ENCODE measurements at places on chromosomes 1 and 21.
A peak's percentile ranks its signal among the peaks of the same experiment; 100 is the strongest.

- DNase-seq = no peak
These were observed 387.2 kb upstream of the DUSP10 start for GRCh38 chr1:222129041-222129440.

- DNase-seq = peak; percentile 10
These were observed 995 bp downstream of the COLGALT2 start for GRCh38 chr1:184036517-184036949.

GRCh38 chr1:27150641-27151040 is 4.3 kb downstream of the SLC9A1 start:
- DNase-seq = no peak

DNA sequence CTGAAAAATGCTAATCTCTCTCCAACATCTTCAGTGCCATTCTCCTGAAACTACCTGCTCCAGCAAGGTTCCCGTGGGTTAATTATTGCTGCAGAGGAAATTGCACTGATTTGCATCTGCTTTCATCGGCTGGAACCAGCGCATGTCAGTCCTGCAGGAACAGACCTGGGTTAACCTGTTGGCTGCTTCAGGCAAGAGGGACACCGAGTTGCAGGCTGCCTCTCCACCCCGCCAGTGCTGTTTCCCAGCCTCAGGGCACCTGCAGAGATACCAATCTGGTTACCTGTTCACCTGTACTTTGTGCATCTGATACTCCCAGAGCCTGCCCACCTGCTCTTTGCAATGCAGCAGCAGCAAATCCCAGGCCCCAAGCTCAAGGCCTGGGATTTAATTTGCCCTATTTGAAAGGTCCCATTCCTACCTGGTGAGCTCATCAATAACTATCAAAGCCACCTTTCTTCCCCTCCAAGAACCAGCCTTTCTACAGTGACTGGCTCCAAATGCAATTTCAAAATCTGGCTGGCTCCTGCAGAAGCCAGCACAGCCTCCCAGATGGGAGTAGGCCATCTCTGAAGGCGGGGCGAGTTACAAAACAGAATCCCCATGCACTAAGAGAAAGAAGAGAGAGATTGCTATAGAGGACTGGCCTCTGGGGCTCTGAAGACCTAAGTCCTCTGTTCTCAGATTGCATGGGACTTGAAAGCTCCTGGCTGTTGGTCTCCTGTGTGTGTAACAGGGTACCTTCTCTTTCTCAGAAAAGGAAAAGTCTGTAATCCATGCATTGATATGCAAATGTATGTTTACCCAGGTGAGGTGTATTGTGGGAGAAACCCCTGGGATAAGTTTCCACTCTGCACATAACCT is 67.8 kb downstream of the TOMM20 start:
- peak; percentile 25 for DNase-seq

DNA sequence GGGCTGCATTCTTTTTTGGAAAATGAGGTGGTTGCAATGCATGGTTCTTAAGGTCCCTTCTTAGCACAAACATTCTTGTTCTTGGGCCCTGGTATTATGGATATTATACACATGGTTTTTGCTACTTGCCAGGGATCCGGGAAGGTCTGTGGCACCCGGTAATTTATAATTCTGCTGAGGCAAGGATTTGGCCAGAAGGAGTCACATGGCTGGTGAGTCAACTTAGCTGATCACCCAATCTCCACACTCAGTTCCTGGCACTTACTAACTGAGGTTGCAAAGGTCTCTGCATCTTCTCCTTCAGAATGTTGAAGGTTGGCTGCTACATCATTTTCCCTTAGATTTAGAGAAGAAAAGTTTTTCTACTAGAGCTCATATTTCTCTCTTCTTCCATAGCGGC is 112.5 kb downstream of the ROR1 start:
- no peak for DNase-seq

- peak; percentile 41 for DNase-seq
These were observed 3.3 kb upstream of the LSM10 start for GRCh38 chr1:36400825-36401601.

- no peak for DNase-seq
These were observed 22.7 kb downstream of the ZBTB8OS start for GRCh38 chr1:32627596-32628162.

GRCh38 chr1:39088658-39089057 is 62.5 kb downstream of the NDUFS5 start:
- DNase-seq = no peak

DNA sequence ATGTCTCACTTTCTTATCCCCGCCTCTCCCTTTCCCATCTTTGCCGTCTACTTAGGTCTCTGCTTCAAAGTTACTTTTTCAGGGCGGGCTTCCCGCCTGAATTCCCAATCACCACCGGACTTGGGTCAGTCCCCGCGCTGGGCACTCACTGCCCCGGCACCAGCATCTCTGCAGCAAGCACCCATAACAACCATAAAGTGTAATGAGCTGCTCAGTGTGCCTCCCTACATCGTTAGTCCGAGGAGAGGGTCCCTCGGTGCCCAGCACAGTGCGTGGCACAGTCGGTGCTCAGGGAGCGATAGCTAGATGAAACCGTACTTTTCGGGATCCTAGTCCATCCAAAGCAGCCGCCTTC is 633 bp upstream of the CTPS1 start:
- DNase-seq = no peak

DNA sequence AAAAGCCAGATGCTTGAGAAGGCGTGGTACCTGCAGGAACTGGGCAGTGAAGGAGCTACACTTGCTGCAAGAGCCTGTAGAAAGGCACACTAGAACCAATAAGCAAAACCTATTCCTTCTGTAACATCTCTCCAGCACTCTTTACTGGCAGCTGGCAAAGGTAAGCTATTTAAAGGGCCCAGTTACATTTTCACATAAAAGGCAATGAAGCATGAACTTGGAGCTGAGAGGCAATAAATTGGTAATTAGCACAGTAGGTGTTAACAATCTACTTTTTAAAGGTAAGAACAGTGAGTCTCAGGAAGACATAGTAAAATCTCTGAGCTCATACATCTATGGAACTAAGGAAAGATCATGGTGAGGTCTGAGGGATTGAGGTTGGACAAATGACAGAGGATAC is 167.1 kb upstream of the OLFM3 start:
- no peak for DNase-seq

DNA sequence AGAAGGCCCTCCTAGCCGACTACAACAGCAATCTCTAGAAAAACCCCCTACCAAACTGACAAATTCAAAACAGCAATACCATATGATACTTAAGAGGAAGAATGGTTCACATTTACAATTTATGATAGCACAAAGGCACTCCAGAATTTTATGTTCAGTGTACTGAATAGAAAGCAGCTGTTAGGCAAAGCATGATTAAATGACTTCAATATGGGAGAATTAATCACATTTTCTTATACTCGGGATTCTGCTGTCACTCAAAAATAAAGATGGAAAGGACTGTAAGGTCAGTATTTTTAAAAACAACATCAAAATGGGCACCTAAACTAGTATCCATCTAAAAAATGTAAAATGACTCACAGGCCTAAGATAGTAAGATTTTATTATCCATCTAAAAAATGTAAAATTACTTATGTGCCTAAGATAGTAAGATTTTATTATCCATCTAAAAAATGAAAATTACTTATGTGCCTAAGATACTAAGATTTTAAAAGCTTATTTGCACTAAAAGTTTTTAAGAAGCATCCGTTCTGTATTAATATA is 198.5 kb downstream of the SMYD3 start:
- no peak for DNase-seq

DNA sequence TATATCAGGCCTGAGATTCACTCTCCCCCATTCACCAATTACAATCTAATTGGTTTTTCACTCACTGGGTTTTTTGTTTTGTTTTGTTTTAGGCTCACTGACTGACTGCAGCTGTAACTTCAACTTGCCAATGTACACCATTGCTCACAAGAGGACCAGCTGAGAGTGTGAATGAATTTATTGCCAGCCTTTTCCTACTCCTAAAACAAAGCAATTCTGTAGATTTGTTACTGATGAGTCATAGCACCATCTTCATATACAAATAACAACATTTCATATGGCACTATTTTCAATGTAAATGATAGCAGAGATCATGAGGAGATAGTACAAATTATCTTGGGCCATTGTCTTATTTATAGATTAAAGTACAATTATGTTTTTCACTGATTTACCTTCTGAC is 76.0 kb upstream of the DPYD start:
- DNase-seq = peak; percentile 18

DNA sequence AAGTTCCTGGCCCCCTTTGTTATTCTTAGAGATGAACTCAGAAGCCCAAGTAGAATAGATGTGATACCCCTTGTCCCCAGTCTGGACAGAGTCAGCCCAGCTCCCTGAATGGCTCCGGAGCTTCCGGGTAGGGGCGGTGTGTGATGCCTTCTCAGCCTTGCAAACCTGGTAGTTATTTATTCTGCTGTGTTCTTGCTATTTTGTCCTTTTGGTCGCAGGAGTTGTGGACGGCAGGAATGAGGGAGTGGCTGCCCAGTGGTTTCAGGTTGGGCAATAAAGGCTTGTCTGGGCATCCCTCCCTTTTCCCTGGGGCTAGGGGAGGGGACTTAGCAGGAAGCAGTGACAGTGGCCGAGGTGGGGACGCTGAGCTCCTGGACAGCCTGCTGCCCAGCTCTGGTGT is 2.8 kb downstream of the PTPRU start:
- no peak for DNase-seq

DNA sequence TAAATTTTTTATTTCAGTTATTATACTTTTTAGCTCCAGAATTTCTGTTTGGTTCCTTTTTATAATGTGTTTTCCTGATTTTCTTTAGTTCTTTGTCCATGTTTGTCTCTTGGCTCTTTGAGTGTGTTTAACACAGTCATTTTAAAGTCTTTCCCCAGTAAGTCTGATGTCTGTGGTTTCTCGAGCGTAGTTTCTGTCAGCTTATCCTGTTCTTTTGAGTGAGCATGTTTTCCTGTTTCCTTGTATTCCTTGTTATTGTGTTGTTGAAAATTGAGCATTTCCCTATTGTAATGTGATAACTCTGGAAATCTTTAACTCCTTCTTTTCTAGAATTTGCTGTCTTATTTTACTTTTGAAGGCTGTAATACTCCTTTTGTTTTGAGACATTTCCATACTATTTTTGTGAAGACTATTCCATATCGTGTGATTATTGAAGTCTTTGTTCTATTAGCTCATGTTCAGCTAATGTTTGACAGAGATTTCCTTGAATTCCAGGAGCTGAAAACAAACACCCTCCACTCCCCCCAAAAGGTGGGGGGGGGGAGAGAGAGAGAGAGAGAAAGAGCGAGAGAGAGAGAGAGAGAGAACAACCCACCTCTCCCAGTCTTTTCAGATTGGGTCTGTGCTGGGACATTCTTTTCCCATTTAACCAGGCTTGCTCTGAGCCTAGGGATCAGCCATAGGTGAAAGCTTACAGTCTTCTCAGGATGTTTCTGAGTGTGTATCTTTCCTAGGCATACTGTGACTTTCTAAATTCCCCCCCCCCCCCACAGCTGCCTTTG is 38.3 kb downstream of the SDCCAG8 start:
- no peak for DNase-seq

DNA sequence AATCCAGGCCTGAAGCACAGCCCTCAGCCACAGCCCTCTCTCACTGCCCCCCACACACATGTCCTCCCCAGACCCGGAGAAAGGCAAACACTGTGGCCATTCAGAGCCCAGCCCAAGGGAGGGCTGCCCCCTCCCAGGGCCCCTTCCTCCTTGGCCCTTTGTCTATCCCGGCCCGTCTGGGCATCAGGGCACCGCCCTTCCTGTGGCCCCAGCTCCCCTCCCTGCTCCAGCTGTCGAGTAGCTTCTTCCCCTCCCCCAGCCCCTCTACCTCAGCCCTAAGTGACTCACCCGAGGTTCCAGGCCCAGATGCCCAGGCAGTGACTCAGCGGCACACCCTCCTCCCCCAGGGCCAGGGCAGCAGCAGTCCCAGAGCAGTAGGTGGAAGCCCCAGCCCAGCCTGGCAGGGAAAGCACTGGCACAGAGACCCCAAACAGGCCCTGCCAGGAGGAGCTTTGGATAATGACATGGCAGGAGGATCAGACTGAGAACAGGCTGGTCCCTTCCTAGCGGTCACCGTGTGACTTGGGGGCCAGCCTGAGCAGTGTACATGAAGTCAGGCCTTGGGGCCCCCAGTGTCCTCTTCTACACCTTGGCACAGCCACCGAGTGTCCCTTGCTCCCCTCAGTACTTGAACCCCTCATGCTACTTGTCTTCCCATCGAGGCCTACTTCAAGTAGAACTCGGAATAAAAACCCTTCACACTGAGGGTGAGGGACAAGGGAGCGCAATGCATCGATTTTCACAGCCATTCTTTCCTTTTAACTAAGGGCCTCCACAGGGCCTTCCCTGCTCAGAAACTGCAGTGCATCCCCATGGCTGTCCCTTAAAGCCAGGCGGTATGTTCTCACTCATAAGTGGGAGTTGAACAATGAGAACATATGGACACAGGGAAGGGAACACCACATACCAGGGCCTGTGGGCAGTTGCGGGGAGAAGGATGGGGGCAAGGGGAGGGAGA is 1.0 kb upstream of the S100A2 start:
- DNase-seq = peak; percentile 99

GRCh38 chr1:62355095-62355494 is 35.9 kb upstream of the KANK4 start:
- peak; percentile 31 for DNase-seq

- DNase-seq = peak; percentile 27
These were observed 10.7 kb upstream of the IFNAR1 start for GRCh38 chr21:33314111-33314510.

DNA sequence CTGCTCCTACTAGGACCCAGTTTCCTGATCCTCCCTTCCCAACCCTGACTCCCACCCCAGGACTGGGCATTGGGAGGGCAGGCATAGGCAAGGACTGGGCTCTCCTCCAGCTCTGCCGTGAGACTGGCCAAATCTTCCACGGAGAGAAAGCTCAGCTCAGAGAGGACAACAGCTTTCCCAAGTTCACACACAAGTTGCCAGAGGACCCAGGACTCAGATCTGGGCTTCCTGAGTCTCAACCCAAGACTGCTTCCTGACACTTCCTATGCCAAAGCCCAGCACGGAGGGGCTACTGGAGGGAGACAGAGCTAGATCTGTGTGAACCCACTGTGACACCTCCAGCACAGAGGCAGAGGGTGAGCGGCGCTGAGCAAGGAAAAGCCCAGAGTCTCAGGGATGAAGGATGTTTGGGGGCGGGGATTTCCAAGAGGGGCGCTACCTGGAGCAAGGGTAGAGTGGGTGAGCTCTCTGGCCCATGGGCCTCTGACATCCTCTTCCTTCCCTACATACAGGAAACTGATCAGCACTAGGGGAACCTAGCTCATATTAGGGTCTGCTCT is 7.1 kb downstream of the PDZK1IP1 start:
- DNase-seq = peak; percentile 34

DNA sequence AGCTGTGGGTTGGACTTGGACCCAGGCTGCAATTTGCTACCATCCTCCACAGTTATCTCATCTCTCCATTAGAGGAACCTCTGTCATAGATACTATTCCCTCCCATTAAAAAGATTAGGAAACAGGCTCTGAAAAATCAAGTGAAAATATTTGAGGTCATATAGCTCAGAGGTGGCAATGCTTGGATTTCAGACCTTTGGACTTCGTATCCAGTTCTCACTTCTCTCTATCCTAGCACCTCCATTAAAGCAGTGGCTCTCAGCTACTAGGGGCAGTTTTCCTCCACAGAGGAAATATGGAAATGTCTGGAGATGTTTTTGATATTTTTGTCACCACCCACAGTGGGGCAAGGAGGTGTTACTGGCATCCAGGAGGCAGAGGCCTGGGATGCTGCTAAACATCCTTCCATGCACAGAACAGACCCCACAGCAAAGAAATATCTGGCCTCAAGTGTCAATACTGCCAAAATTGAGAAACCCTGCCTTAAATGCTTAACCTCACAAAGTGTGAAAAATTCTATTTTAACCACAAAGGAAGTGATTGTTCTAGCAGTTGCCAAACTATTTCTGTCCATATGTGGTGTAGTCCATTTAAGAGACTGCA is 54.1 kb downstream of the C8A start:
- DNase-seq = peak; percentile 76
